ENCODE measurements at places on chromosomes 2 and 18. TPM values are rescaled to one million over a fixed set of nuclear protein-coding genes. Genes with fewer than 3 reads are reported as not detected.

The INHA gene
- total RNA-seq, result not detected

The KCNF1 gene
- total RNA-seq, result 0.59 TPM

The RGPD4 gene
- total RNA-seq, result not detected

The ABCG8 gene
- not detected for total RNA-seq

The C1GALT1C1L gene
- 1.0 TPM for total RNA-seq

The KANSL1L gene
- total RNA-seq, result 6.1 TPM

The ITM2C gene
- total RNA-seq, result 72.7 TPM

The RAB6C gene
- not detected for total RNA-seq

The OTOS gene
- not detected for total RNA-seq

The MAP2 gene
- total RNA-seq, result 4.9 TPM

Data from bronchus fibroblast of lung (primary cell).